Skeletal muscle cell (primary cell): ENCODE measurements at places on chromosomes 13 and 19.

- DNase-seq = no peak
These were observed 159.6 kb downstream of the GGACT start for GRCh38 chr13:100428986-100429385.

DNA sequence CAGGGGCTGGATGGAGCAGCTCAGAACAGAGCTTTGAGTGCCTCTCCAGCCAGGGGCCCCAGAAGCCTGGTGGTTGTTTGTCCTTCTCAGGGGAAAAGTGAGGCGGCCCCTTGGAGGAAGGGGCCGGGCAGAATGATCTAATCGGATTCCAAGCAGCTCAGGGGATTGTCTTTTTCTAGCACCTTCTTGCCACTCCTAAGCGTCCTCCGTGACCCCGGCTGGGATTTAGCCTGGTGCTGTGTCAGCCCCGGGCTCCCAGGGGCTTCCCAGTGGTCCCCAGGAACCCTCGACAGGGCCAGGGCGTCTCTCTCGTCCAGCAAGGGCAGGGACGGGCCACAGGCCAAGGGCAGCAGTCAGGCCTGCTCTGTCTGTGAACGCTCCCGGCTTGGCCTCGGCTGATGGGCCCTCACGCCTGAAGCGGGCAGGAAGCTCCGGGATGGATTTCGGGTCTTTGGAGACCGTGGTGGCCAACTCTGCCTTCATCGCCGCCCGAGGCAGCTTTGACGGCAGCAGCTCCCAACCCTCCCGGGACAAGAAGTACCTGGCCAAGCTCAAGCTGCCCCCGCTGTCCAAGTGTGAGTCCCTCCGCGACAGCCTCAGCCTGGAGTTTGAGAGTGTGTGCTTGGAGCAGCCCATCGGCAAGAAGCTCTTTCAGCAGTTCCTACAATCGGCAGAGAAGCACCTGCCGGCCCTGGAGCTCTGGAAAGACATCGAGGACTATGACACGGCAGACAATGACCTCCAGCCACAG is at the start of gene GRK1:
TSS of gene GRK1 (plus strand) at position 269 of the 751 bp plus-strand sequence. CDS start at position 437, 168 bp downstream.
- DNase-seq = no peak

GRCh38 chr13:75220238-75220542 is 261.8 kb downstream of the TBC1D4 start:
- DNase-seq = no peak

- no peak for DNase-seq
These were observed 4.8 kb downstream of the KMT5C start for GRCh38 chr19:55344444-55344843.

GRCh38 chr13:59274958-59275727 is 888.6 kb downstream of the DIAPH3 start:
- DNase-seq = no peak

GRCh38 chr19:16293118-16294091 is 31.2 kb upstream of the KLF2 start:
- peak; percentile 90 for DNase-seq

DNA sequence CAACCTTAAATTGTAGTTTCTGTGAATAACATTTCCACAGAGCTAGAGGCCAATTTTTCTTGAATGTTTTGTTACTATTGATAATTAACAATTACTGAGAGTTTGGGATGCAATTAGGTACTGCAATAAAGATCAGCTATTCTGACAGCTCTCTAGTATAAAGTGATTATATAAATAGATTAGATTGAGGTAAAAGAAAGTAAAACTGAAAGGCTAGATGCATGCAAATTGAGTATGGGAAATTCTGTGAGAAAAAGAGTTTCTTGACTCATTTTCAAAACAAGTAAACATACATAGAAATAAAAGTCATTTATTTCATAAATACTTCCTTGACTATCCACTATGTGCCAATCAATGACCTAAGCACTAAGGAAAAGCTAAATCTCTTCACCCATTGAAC is 1087.5 kb upstream of the ATXN8OS start:
- DNase-seq = no peak

- no peak for DNase-seq
These were observed 16.1 kb downstream of the LGALS16 start for GRCh38 chr19:39671739-39672363.

GRCh38 chr19:16144216-16144581 is 714 bp downstream of the HSH2D start:
- no peak for DNase-seq

- DNase-seq = no peak
These were observed 379.3 kb upstream of the SGCG start for GRCh38 chr13:22801402-22802003.

DNA sequence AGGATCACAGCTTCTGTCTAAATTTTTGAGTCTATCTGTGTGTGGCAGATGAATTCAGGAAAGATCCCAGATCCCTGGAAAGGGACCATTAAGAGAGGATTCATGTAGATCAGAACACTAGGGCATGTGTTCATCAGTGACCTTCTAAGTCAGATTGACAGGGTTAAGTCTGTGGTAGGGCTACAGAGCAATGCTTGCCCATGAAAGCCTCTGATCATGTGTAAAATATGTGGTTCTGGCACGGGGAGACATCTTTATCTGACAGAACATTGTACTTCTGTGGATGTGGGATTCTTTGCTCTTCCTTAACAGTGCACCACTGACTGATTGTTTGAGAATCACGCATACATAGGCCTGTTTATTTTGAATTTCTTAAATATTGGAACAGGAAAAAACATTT is 42.9 kb downstream of the ZNF506 start:
- no peak for DNase-seq

DNA sequence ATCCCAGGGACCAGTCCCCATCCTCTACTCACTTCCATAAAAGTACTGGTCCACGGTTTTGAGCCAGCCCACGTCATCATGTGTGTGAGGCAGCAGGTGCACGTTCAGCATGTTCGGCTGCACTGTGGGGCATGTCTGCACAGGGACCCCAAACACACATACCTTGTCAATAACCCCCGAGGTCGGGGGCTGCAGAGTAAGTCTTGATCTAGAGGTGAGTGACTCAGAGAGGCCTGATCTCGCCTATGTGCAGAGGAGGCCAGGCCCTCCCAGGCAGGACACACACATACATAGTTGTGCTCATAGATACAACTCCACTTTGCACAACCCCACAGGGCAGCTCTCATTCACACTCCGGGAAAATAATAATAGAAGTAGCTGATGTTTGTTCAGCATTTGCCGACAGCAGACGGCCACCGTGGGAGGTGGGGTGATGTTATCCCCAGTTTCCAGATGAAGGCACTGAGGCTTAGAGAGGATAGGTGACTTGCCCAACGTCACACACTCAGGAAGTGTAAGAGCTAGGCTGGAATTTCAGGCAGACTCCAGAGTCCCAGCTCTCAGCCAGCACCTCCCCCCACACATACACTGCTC is 774 bp downstream of the MAN2B1 start:
- no peak for DNase-seq

GRCh38 chr13:109494925-109495369 is 291.4 kb downstream of the IRS2 start:
- DNase-seq = peak; percentile 82

DNA sequence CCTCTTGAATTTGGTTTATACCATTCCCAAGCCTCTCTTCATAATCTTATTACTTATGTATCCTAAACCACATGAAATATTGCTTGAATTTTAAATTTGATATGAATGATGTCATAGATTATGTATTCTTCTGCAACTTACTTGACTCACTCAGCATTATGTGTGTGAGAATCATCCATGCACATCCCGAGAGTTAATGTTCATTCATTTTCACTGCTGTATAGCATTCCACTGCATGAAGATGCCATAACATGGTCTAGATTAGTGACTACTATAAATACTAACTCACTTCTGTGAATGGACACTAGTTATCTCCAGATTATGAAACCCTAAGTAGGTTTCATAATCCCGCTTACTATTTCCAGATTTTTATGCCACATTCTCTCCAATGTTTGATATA is 25.0 kb upstream of the RAP2A start:
- DNase-seq = no peak

GRCh38 chr19:10654610-10655456 is 687 bp downstream of the ILF3 start:
- DNase-seq = no peak

GRCh38 chr13:45546410-45546765 is 69.2 kb downstream of the ERICH6B start:
- no peak for DNase-seq

DNA sequence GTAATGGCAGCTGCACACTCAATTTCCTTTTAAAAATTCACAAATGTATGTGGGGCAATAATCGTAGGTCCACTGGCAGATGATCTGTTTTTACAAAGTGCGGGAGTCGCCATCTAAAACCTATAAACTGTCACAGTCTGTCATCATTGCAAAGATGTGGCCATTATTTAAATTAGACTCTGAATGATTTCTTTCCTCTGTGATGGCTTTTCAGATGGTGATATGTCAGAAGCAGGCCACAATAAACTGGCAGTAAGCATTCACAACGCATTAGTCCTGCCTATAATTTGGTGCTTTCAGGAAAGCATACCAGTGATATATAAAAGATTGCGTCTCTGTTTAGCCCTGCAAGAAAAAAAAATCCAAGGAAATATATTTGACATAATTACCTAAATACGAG is 226.8 kb downstream of the TBC1D4 start:
- no peak for DNase-seq

DNA sequence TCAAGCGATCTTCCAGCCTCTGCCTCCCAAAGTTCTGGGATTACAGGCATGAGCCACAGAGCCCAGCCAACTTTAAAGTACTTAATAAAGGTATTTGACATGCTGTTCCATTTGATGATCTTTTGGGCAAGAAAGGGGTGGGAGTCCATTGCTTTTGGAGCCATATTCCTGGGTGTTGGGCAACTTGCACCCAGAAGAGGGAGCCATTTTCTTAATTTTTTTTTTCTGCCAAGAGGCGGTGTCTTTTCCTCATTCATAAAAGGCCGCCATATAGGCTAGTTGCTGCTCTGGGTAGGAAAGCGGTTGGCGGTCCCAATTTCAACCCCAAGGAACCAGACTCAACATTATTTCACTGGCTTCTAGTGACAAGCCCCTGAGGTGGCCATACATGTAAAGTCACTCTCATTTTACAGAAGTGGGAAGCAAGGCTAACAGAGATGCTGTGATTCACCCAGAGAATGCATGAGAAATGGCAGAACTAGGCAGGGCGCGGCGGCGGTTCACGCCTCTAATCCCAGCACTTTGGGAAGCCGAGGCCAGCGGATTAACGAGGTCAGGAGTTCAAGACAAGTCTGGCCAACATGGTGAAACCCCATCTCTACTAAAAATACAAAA is 139.6 kb downstream of the CACNA1A start:
- DNase-seq = peak; percentile 1

DNA sequence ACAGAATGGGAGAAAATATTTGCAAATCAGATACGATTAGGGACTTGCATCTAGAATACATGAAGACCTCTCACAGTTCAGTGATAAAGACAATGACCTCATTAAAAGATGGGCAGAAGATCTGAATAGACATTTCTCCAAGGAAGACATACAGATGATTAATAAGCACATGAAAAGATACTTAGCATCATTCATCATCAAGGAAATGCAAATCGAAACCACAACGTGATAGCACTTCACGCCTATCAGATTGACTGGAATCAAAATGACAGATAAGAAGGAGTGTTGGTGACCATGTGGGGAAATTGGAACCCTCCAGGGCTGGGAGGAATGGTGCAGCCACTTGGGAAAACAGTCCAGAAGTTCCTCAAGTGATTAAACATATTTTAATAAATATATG is 25.8 kb downstream of the CFAP97D2 start:
- DNase-seq = no peak

DNA sequence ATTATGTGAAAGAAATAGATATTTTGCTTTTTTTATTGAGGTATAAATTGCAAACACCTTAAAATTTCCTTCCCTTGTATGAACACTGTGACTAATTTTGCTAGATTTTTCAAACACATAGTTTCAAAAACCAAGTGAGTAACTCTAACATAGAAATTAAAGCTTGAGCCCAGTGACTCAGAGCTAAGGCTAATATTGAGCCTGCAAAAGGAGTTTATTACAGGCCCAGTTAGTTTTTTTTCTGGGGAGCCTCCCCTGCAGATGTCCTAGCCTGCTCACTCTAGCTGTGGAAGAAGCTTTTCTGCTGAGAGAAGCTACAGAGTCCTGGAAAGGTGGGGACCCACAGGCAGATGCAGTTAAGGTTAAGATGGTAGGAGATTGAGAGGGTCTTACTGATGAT is 3.4 kb downstream of the ZNF430 start:
- peak; percentile 41 for DNase-seq
